CD8-positive, alpha-beta memory T cell (primary cell): ENCODE measurements at places on chromosomes 5 and 9.

DNA sequence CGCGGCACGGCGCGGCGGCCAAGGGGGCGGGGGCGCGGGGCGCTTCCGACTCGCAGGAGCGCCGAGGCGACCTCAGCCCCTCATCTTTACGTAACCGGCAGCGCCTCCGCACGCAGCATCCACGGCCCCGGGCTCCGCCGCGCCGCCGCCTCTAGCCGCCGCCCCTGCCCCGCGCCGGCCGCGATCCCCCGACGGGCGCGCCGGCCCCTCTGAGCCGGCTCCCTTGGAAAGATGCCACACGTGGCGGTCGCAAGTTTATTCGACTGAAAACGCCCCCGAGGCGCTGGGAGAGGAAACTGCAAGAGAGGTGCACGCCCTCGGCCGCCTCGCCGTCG is 1.0 kb downstream of the KLF9 start:
- peak overlapping the region; percentile 49 for H3K4me3 ChIP-seq
- peak overlapping the region; percentile 98 for H3K27ac ChIP-seq
- no peaks in the 10 kb centered on the region for H3K36me3 ChIP-seq
- peak; percentile 54 for DNase-seq
- no peaks in the 10 kb centered on the region for H3K27me3 ChIP-seq

- H3K4me3 ChIP-seq, result peak overlapping the region; percentile 85
- DNase-seq, result peak; percentile 16
- peaks cover 53% of the 10 kb centered on the region for H3K4me1 ChIP-seq
- H3K36me3 ChIP-seq, result no peaks in the 10 kb centered on the region
Measured at GRCh38 chr5:111227801-111228200, 3.6 kb downstream of the CAMK4 start.

- peaks cover 18% of the 10 kb centered on the region for H3K4me1 ChIP-seq
- no peak overlapping the region for H3K4me3 ChIP-seq
- no peak for DNase-seq
- H3K36me3 ChIP-seq, result no peaks in the 10 kb centered on the region
Measured at GRCh38 chr9:129716091-129716490, 36.8 kb downstream of the PTGES start.

DNA sequence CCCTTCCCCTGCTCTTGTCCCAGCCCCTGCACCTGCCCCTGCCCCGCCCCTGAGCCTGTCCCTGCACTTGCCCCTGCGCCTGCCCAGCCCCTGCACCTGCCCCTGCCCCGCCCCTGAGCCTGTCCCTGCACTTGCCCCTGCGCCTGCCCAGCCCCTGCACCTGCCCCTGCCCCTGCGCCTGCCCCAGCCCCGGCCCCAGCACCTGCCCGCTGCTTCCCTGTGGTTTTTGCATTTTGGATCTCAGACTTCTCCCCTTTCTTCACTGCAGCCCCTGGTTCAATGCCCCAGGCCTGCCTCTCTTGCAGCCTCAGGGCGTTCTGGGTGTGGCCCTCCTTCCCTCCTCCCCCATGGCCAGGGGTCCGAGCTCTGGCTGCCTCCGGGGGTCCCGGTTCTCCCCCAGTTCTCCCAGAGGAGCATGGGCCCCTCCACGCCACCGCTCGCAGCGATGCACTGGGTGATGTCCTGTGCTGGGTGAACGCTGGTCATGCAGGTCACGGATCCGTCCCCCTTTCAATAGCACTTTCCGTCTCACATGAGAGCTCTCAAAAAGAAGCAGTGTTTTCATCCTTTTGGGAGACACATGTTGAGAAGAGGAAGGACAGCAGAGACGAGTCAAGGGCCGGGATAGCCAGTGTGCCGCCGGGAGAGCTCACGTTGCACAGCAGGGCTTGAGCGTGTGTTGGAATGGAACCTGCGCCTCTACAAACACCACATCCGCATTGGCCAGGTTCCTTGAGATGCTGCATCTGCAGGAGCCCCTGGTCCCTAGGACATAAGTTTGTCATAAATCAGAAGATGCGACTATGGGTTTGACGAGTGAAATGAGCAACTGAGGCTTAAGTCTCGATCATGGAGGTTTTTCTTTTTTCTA is 44.0 kb upstream of the IRX4 start:
- no peak overlapping the region for H3K4me3 ChIP-seq
- H3K27me3 ChIP-seq, result no peaks in the 10 kb centered on the region
- H3K27ac ChIP-seq, result no peak overlapping the region
- H3K36me3 ChIP-seq, result no peaks in the 10 kb centered on the region
- no peak for DNase-seq

GRCh38 chr5:124160265-124160664 is 586.2 kb downstream of the ZNF608 start:
- no peaks in the 10 kb centered on the region for H3K4me1 ChIP-seq
- no peak overlapping the region for H3K4me3 ChIP-seq
- H3K27ac ChIP-seq, result no peak overlapping the region
- H3K36me3 ChIP-seq, result no peaks in the 10 kb centered on the region

DNA sequence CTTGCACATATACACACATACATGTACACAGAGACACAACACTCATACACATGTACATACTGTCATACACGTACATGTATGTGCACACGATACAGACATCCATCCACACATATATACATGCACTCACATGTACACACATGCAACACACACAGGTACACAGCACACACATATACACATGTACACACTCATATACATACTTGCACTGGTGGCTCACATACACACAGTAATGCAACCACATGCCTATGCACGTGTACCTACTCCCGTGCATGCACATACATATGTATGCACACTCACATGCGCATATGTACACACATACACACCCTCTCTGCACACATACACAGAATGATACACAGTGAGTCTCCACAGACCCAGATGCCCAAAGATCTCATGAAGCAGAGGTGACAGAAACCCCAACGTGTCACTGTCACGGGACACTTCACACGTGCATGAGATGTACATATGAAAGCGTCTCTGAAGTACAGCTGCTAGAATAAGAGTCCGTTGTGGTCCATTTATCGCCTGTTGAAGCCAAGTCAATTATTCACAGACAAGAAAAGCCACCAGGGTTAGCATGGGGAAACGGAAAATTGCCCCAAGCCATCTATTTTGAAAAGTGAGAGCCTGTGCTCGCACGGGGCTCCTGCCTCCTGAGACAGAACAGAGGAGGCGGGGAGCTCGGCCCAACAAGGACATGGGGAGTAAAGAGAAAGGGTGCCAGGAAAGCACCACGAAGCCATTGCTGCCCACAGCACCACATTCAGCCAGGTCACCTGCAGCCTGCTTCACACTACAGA is 24.9 kb downstream of the LPCAT1 start:
- H3K36me3 ChIP-seq, result peaks cover 24% of the 10 kb centered on the region
- peaks cover 32% of the 10 kb centered on the region for H3K4me1 ChIP-seq
- H3K4me3 ChIP-seq, result no peak overlapping the region
- H3K27me3 ChIP-seq, result no peaks in the 10 kb centered on the region
- DNase-seq, result no peak

DNA sequence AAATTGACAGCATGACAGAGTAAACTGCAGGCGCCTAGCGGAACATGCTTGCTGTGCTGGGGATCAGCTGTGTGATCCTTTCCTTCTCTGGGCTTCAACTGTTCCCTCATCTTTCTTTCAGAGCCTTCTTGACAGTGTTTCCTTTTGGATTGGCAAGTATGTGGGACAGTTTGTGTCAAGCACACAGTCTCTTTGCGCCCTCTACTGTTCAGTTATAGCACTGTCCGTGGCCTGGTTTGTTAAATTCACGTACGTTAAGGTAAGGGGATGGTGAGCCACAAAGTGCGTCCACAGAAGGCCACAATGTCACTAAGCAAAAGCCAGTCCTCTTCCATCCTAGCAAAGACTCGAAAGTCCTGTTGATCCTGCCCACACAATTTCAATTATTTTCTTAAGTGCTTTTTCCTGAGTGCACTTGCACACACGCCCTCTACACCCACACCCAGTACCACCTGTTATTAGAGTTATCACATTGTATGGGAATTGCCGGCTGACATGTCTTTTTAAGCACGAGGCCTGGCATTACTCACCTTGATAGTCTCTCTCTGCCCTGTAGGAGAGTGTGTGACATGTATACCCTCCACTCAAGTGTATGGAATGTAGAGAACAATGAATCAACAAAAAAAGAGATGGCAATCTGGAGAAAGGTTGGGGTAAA is 22.5 kb upstream of the PTPN3 start:
- DNase-seq, result no peak
- H3K4me1 ChIP-seq, result no peaks in the 10 kb centered on the region
- no peaks in the 10 kb centered on the region for H3K27me3 ChIP-seq
- no peaks in the 10 kb centered on the region for H3K36me3 ChIP-seq
- no peak overlapping the region for H3K27ac ChIP-seq

GRCh38 chr5:38317868-38318267 is 59.5 kb downstream of the EGFLAM start:
- H3K27me3 ChIP-seq, result no peaks in the 10 kb centered on the region
- H3K4me3 ChIP-seq, result no peak overlapping the region
- DNase-seq, result no peak
- H3K4me1 ChIP-seq, result no peaks in the 10 kb centered on the region
- H3K36me3 ChIP-seq, result no peaks in the 10 kb centered on the region

DNA sequence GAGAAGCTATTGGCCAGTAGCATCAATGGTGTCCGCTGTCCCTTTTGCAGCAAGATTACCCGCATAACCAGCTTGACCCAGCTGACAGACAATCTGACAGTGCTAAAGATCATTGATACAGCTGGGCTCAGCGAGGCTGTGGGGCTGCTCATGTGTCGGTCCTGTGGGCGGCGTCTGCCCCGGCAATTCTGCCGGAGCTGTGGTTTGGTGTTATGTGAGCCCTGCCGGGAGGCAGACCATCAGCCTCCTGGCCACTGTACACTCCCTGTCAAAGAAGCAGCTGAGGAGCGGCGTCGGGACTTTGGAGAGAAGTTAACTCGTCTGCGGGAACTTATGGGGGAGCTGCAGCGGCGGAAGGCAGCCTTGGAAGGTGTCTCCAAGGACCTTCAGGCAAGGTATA is 10.8 kb downstream of the TRIM32 start:
- peaks cover 14% of the 10 kb centered on the region for H3K36me3 ChIP-seq
- peaks cover 15% of the 10 kb centered on the region for H3K4me1 ChIP-seq
- no peaks in the 10 kb centered on the region for H3K27me3 ChIP-seq

DNA sequence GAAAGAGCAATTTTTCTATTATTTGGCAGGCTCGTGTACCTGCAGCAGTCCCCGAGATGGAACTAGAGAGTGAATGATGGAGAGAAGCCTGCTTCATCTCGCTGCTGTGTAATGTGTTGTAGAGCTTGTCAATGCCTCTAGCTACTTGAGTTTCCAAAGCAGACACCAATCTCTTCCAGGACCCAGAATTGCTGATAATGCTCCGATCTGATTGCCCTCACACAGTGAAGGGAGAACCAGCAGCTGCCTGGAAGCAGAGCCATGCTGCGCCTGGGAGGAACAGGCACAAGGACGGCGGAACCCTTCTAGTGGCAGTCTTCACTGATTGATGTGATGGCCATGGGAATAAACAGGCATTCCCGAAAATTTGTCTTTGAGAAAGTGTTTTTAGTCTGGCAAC is 288.0 kb downstream of the ICE1 start:
- H3K4me3 ChIP-seq, result no peak overlapping the region
- no peaks in the 10 kb centered on the region for H3K36me3 ChIP-seq
- DNase-seq, result no peak
- no peak overlapping the region for H3K27ac ChIP-seq
- no peaks in the 10 kb centered on the region for H3K4me1 ChIP-seq
- H3K27me3 ChIP-seq, result no peaks in the 10 kb centered on the region

GRCh38 chr5:172303162-172303561 is 19.6 kb upstream of the UBTD2 start:
- H3K27me3 ChIP-seq, result no peaks in the 10 kb centered on the region
- H3K4me1 ChIP-seq, result no peaks in the 10 kb centered on the region
- no peaks in the 10 kb centered on the region for H3K36me3 ChIP-seq
- H3K4me3 ChIP-seq, result no peak overlapping the region
- no peak overlapping the region for H3K27ac ChIP-seq

GRCh38 chr9:114606068-114606467 is 5.0 kb upstream of the TMEM268 start:
- peaks cover 8% of the 10 kb centered on the region for H3K4me1 ChIP-seq
- H3K27me3 ChIP-seq, result no peaks in the 10 kb centered on the region
- H3K36me3 ChIP-seq, result no peaks in the 10 kb centered on the region
- no peak for DNase-seq

- H3K4me1 ChIP-seq, result peaks cover 31% of the 10 kb centered on the region
- peaks cover 5% of the 10 kb centered on the region for H3K36me3 ChIP-seq
- no peaks in the 10 kb centered on the region for H3K27me3 ChIP-seq
Measured at GRCh38 chr5:1524481-1524798, 680 bp upstream of the LPCAT1 start.

DNA sequence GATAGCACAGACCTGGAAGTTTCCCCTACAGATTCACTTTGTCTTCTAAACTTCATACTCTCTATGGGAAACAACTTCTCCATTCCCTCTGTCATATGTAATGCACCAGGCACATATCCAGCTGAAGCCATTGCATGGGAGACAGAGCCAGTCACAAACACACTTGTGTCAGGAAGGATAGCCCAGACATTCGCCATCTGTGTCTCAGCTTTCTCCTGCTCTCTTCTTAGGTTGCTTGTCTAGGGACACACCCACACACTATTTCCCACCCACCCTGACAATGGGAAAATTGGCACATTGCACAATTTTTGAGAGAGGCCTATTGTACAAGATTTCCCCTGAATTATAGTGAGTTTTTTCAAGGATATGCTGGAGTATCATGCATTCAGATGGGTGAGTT is 158.4 kb upstream of the MPDZ start:
- DNase-seq, result no peak
- H3K27ac ChIP-seq, result no peak overlapping the region
- H3K27me3 ChIP-seq, result no peaks in the 10 kb centered on the region
- H3K4me1 ChIP-seq, result no peaks in the 10 kb centered on the region
- H3K4me3 ChIP-seq, result no peak overlapping the region
- no peaks in the 10 kb centered on the region for H3K36me3 ChIP-seq

DNA sequence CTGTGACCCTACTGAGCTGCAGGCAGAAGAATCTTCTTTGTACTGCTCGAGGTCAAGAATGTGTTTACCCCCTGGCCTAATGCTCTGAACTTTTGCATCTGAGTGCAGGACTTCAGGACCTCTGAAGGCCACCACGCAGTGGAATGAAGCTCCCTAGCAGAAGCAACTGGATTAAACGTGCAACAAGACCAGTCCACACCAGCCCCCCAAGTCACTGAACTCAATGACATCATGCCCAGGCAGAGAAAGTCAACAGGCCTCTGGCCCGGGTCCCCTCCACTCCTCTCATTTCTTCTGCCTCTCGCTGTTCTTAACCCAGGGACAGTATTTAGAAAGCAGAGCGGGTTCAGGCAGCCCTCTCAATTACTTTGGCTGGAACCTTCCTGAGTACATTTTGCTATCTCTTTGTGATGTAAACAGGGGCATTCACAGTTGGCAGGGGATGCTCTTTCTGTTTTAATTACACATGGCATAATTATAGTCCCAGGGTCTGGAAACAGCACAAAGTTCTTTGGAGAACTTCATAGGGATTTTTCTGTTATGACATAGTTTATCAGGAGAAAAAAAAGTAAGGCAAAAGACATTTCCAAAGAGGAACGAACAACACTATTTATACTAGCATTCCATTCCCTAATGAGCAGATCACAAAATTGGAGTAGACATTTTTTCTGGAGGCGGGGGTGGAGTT is 108.2 kb upstream of the SPATA31D4 start:
- no peaks in the 10 kb centered on the region for H3K4me1 ChIP-seq
- no peak for DNase-seq
- no peaks in the 10 kb centered on the region for H3K36me3 ChIP-seq
- no peaks in the 10 kb centered on the region for H3K27me3 ChIP-seq

- DNase-seq, result no peak
- no peak overlapping the region for H3K27ac ChIP-seq
- H3K4me3 ChIP-seq, result no peak overlapping the region
- no peaks in the 10 kb centered on the region for H3K4me1 ChIP-seq
- no peaks in the 10 kb centered on the region for H3K27me3 ChIP-seq
Measured at GRCh38 chr5:35281613-35282012, 51.3 kb upstream of the PRLR start.

GRCh38 chr5:95281226-95281625 is 3.7 kb downstream of the MCTP1 start:
- H3K27me3 ChIP-seq, result peaks cover 17% of the 10 kb centered on the region
- no peaks in the 10 kb centered on the region for H3K4me1 ChIP-seq
- no peak overlapping the region for H3K27ac ChIP-seq
- no peak overlapping the region for H3K4me3 ChIP-seq
